NCI-H510A treated with DMSO at 0.1 percent for 48 hours (cell line): ENCODE measurements at places on chromosomes 16 and 17.

DNA sequence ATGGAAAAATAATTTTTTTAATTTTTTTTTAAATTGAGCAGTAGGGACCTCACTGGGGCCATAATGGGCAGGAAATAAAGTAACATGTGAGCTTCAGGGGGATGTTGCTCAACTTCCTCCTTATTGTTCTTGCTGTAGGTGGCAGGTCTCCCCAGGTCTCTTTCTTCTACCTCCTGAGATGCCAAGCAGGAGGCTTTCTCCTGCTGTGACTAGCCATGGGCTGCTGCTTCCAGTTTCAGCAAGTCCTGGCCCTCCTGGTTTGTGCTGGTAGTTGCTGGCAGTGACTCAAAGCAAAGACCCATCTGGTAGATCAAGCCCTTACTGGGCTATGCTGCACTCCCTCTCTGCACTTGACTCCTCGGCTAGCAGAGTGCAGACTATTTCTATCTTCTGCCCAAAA lies 2.3 kb downstream of the DPEP2NB start:
- DNase-seq, result no peak

GRCh38 chr17:62343764-62344270 lies 36.5 kb upstream of the EFCAB3 start:
- DNase-seq, result no peak

- DNase-seq, result no peak
These were observed 4.6 kb upstream of the MFSD6L start for GRCh38 chr17:8803531-8804420.

- no peak for DNase-seq
These were observed 81.3 kb downstream of the CBLN1 start for GRCh38 chr16:49200223-49200820.

- no peak for DNase-seq
These were observed 21.3 kb downstream of the COX4I1 start for GRCh38 chr16:85820604-85821372.

DNA sequence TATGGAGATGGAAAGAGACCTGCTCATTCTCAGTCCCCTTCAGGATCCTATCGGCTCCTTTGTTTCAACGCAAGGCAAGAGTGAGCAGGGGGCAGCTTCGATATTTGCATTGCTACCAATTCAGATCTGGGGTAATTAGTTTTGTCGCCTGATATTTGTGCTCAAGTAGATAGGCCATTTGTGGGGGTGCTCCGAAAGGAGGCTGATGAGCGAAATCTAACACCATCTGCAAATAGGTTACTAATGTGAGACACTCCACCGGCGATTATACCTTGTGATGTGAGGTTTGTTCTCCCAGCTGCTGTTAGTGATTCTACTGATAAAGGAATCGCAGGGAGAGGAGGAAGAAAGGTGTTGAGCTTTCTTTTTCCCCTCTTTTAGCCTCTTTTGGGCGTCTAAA lies 31.5 kb downstream of the WSCD1 start:
- no peak for DNase-seq

DNA sequence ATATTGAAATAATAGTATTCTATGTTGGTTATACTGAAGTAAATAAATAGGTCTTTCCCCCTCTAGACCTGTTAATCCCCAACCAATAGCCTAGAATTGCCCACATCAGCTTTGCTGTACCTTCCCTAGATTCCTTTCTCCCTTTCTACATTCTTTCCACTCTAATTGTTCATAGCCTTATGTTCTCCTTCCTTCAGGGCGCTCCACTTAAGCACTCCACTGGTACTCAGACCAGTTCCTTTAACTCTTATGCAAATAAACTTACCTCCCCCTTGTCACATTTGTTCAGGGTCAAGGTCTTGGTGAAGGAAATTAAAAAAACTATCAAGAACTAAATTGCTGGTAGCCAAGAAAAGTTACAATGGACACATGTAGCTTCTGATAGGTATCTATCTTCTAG lies 294.8 kb downstream of the UTP18 start:
- no peak for DNase-seq

- DNase-seq, result no peak
These were observed 41.2 kb upstream of the HAPSTR1 start for GRCh38 chr16:9050102-9050830.

DNA sequence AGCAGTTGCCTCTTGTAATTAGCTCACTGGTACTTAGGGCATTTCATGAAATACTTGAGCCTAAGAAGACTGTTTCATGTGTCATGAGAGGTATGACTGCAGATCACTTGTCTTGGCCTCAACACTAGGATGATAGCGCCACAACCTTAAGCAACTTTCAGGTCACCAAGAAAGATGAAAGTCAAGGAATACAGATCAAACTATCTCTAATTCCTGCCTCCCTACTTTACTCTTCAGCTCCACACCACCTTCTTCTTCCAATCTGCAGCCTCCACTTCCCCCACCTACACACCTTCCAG lies 28.0 kb downstream of the GNA13 start:
- no peak for DNase-seq

DNA sequence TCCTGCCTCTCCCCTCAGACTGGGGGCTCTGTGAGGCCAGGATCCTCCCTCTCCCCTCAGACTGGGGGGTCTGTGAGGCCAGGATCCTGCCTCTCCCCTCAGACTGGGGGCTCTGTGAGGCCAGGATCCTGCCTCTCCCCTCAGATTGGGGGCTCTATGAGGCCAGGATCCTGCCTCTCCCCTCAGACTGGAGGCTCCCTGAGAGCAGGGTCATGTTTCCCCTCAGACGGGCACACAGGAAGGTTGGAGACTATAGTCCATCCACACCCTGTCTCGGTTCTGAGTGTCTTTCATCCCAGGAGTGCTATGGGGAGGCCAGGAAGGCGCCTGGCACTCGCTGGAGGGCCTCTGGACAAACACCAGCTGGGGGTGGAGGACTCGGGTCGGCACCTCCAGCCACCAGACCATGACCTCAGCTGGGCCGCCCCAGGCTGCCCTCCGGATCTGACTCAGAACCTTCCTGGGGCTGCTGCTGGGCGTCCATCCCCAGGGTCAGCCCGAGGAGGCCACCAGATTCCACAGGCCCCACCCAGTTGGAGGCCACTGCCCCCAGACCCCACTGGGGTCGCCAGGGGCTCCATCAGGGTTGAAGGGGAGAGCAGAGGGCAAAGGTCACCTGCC lies 21.9 kb upstream of the DLX4 start:
- DNase-seq, result no peak

DNA sequence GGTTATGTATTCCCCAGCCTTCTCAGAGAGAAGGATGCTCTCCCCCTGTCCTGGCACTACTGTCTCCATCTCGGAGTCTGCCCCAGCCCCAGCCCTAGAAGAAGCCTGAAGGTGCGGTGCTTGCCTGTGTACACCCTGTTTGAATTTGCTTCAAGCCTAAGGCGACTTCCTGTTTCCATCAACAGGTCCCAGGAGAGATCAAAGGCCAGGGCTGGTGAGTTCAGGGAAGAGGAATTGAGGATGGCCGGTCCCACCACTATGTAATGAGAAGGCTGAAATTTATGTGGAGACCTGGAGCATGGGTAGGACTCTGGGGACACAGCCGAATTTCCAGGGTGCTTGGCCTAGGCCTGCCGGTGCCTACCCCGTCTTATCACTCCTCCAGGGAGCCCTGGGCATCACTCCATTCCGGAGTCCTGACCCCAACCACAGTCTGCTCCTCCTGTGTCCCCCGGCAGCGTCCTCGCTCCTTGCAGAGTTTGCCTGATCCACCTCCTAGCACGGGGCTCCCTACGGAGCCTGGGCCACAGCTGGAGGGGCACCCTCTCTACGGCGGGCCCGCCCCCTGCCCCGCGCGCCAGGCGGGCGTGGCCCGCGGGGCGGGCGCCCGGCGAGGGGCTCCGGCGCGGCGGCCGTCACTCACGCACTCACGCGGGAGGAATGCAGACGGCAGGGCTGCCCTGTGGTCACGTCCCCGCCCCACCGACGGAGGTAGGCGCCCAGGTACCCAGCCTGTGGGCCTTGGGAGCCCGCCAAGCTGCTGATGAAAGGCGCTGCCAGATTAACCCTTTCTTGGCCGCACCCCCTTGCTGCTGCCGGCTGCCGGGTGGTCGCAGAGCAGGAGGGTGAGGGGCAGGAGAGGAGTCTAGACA lies 53.8 kb upstream of the TAC4 start:
- DNase-seq, result no peak

GRCh38 chr17:81966343-81967243 lies 5.6 kb upstream of the NOTUM start:
- peak; percentile 72 for DNase-seq
